HS-27A (cell line): ENCODE measurements at places on chromosomes 7 and 10.

GRCh38 chr7:99021941-99022560 lies 121.9 kb downstream of the SMURF1 start:
- no peak for DNase-seq

GRCh38 chr10:101829561-101830315 lies 11.5 kb upstream of the OGA start:
- DNase-seq = no peak

- no peak for DNase-seq
These were observed 3.8 kb downstream of the ALOX5 start for GRCh38 chr10:45377858-45378257.

- no peak for DNase-seq
These were observed at the start of gene EN2 for GRCh38 chr7:155458111-155458877. EN2 (plus strand) TSS chr7:155458129; CDS start chr7:155458378, 249 bp downstream.

- peak; percentile 38 for DNase-seq
These were observed 223.4 kb downstream of the BMPER start for GRCh38 chr7:34128762-34129161.

GRCh38 chr10:43707770-43708169 lies 59.1 kb upstream of the ZNF32 start:
- no peak for DNase-seq

DNA sequence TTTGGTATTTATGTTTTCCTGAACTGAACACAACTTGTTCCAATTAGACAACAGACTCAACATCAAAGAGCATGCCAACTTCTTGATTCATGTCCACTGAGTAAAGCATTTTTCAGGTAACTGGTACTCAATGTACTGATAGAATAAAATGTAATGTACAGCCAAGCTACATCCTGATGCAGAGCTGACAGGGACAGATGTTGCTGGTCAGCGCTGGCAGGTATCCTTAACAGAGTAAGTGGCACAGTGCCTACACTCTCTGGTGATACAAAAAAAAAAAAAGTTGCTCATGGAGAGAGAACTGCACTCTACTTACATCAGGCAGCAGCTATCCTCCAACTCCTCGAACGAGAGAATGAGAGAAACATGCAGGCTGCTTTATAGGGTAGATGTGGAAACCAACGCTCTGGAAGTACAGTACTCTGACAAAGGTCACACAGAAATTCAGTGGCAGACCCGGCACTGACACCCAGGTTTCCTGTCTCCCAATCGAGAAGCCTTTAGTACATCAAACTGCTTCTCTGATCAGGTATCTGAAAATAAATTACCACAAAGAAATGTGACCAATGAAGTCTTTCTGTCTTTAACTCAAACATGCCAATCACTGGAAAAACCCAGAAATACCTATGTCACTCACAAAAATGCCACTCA lies 4.6 kb downstream of the ITGB1 start:
- DNase-seq = no peak

GRCh38 chr10:96074776-96075175 lies 31.4 kb downstream of the CCNJ start:
- no peak for DNase-seq

GRCh38 chr7:234708-235553 lies 42.6 kb downstream of the FAM20C start:
- DNase-seq = no peak
